ENCODE measurements at places on chromosomes 13 and 19. TPM values are rescaled to one million over a fixed set of nuclear protein-coding genes. Genes with fewer than 3 reads are reported as not detected.

- H3K36me3 ChIP-seq: no peaks in the 10 kb centered on the region
- H3K27me3 ChIP-seq: no peaks in the 10 kb centered on the region
- H3K4me3 ChIP-seq: no peak overlapping the region
- H3K4me1 ChIP-seq: peaks cover 18% of the 10 kb centered on the region
- H3K27ac ChIP-seq: no peak overlapping the region
- DNase-seq: no peak
Observed at GRCh38 chr19:48396824-48397176, 3.3 kb downstream of the GRIN2D start.

- H3K36me3 ChIP-seq: no peaks in the 10 kb centered on the region
- H3K27me3 ChIP-seq: no peaks in the 10 kb centered on the region
- peaks cover 6% of the 10 kb centered on the region for H3K4me1 ChIP-seq
- DNase-seq: no peak
- no peak overlapping the region for H3K27ac ChIP-seq
Observed at GRCh38 chr19:56670961-56671612, 470 bp downstream of the ZNF835 start.

DNA sequence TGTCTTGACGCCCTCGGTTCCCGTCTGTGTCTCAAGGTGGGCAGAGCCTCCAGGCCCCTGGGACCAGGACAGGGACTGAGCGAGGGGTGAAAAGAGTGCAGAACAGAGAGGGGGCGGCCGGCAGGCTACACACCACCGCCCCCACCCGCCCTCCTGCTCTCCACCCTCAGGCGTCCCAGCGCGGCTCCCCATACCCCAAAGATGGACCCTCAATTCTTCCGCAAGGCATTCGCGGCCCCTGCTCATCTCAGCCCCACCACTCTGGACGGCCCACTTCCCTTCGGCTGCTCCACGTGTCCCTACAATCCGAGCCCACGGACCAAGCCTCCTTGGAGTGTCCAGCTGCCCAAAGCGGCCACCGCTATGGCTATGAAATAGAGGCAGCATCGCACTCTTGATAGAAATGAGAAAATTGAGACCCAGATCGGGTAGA is 1.8 kb downstream of the KLF16 start:
- peak overlapping the region; percentile 44 for H3K27ac ChIP-seq
- no peak for DNase-seq
- H3K27me3 ChIP-seq: no peaks in the 10 kb centered on the region
- peak overlapping the region; percentile 64 for H3K4me3 ChIP-seq
- peaks cover 54% of the 10 kb centered on the region for H3K4me1 ChIP-seq

- no peaks in the 10 kb centered on the region for H3K4me1 ChIP-seq
- H3K27ac ChIP-seq: peak overlapping the region; percentile 11
- H3K4me3 ChIP-seq: no peak overlapping the region
- no peaks in the 10 kb centered on the region for H3K36me3 ChIP-seq
- DNase-seq: peak; percentile 62
Observed at GRCh38 chr13:48600374-48601364, 53.1 kb upstream of the CYSLTR2 start.

- H3K27ac ChIP-seq: no peak overlapping the region
- H3K4me3 ChIP-seq: no peak overlapping the region
- H3K36me3 ChIP-seq: no peaks in the 10 kb centered on the region
- no peaks in the 10 kb centered on the region for H3K27me3 ChIP-seq
Observed at GRCh38 chr13:101846701-101847100, 394.2 kb downstream of the ITGBL1 start.

GRCh38 chr19:40974633-40975037 is 16.4 kb upstream of the CYP2B6 start:
- H3K36me3 ChIP-seq: no peaks in the 10 kb centered on the region
- H3K4me1 ChIP-seq: no peaks in the 10 kb centered on the region
- no peak overlapping the region for H3K27ac ChIP-seq
- no peak overlapping the region for H3K4me3 ChIP-seq
- H3K27me3 ChIP-seq: no peaks in the 10 kb centered on the region

DNA sequence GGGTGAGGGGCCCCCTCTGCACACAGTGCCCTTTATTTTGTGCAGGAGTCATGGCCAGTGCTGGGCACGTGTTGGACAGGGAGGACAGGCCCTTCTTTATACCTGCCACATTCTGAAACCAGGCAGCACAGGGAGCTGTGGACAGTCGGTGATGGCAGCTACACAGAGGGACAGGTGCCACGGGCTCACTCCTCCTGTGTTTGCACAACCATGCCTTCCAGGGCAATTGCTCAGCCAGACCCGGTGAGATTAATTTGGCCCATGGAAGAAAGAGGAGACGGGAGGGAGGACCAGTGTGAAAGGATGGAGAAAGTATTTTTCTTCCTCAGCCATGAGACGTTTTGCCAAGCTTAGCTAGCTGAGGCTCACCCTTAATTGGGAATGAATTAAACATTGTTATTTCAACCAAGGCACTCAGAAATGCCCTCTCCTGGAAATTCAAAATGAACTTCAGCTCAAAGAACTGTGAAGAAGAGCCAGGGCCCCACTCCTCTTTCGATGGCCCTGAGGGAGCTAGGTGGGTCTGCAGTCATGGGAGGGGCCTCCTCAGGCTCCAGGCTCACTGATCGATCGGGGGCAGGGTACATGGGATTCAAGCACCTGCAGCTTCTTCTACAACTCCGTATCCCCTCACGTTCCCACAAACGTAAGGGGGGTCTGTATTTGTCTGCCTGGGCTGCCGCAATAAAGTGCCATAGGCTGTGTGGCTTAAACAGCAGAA is 41.2 kb downstream of the SHISA2 start:
- no peak overlapping the region for H3K27ac ChIP-seq
- H3K4me1 ChIP-seq: peaks cover 6% of the 10 kb centered on the region
- no peak overlapping the region for H3K4me3 ChIP-seq

GRCh38 chr13:72567566-72567965 is 159.9 kb downstream of the MZT1 start:
- no peak overlapping the region for H3K4me3 ChIP-seq
- H3K36me3 ChIP-seq: no peaks in the 10 kb centered on the region
- H3K4me1 ChIP-seq: peaks cover 3% of the 10 kb centered on the region
- no peak overlapping the region for H3K27ac ChIP-seq
- no peak for DNase-seq

DNA sequence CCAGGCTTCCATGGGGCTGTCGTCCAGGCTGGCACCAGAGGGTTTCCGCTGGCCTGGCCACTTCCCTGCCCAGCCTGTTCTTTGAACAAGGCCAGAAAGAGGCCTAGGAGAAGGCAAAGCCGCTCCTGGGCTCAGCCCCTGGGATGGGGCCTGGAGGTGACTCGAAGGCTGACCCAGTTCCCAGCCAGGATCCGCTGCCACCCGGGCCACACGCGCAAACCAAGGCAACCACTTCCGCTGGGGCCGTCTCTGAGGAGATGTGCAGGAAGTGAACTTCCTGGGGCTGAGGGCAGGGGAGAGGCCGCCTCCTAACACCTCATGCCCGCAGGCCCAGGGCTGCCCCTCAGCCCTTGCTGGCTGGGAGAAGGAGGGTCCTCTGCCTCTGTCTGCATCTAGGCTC is 15.2 kb downstream of the PLEKHF1 start:
- peak overlapping the region; percentile 45 for H3K27ac ChIP-seq
- no peaks in the 10 kb centered on the region for H3K36me3 ChIP-seq
- DNase-seq: no peak
- H3K4me3 ChIP-seq: no peak overlapping the region
- H3K4me1 ChIP-seq: peaks cover 73% of the 10 kb centered on the region
- no peaks in the 10 kb centered on the region for H3K27me3 ChIP-seq

DNA sequence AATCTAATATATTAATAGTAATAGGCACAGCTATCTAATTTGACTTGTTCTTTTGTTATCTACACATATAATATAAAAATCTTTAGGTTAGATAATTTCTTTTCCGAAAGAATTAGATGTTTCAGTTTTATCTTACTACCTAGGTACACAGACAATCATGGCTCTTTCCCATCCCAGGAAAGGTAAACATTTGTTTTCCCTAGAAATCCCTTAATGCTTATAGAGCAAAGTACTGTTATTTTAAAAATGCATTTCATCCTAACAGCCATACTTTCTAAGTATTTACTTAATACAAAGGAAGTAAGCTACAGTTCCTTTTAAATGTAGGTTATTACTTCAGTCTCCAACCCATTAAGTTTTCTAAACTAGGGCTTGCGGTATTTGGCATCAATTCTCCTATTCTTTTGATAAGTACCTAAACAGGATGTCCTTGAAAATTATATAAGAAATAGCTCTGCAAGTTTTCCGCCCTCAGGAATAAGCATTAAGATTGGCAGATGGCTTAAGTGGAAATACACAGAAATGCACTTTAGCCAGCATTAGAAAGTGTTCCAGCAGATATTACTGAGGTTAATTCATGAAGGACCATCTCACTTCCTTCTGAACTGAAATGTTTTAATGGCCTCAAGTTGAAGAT is 616.2 kb upstream of the SPRY2 start:
- H3K4me1 ChIP-seq: no peaks in the 10 kb centered on the region
- H3K27me3 ChIP-seq: no peaks in the 10 kb centered on the region
- no peaks in the 10 kb centered on the region for H3K36me3 ChIP-seq

GRCh38 chr13:95113601-95114000 is 187.7 kb downstream of the ABCC4 start:
- DNase-seq: no peak
- H3K4me1 ChIP-seq: no peaks in the 10 kb centered on the region
- H3K36me3 ChIP-seq: no peaks in the 10 kb centered on the region
- no peak overlapping the region for H3K27ac ChIP-seq

- no peaks in the 10 kb centered on the region for H3K4me1 ChIP-seq
- no peaks in the 10 kb centered on the region for H3K27me3 ChIP-seq
- no peak overlapping the region for H3K4me3 ChIP-seq
Observed at GRCh38 chr13:105083992-105084391, 1451.5 kb downstream of the EFNB2 start.

DNA sequence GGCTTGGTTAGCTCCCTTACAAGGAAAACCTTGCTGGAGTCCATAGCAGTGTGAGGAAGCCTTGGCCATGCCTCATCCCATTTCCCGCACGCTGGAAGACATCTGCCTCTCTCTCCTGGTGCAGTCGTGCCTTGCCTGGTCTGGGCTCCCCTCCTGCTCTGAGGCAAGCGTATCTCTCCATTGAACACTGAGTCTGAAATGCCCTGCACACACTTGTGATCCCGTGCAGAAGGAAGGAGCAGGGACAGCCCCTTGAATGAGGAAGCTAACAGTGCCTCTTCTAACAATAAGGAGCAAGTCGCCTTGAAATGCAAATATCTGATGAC is 407 bp upstream of the ZNF440 start:
- peak overlapping the region; percentile 86 for H3K27ac ChIP-seq
- H3K4me1 ChIP-seq: no peaks in the 10 kb centered on the region

DNA sequence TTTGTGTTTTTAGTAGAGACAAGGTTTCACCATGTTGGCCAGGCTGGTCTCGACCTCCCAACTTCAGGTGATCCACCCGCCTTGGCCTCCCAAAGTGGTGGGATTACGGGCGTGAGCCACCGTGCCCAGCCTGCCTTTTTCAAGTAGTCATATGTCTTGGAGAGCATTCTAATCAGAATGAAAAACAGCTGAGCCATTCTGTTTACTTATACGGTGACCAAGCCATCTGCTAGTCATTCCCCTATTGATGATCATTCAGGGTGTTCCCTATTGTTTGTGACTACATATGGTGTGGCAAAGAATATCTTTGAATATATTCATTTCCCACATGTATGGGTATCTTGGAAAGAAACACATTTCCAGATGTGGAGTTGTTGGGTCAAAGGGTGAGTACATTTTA is 17.2 kb downstream of the BLOC1S3 start:
- H3K27me3 ChIP-seq: no peaks in the 10 kb centered on the region
- H3K36me3 ChIP-seq: no peaks in the 10 kb centered on the region
- H3K27ac ChIP-seq: no peak overlapping the region
- H3K4me3 ChIP-seq: no peak overlapping the region
- H3K4me1 ChIP-seq: no peaks in the 10 kb centered on the region

DNA sequence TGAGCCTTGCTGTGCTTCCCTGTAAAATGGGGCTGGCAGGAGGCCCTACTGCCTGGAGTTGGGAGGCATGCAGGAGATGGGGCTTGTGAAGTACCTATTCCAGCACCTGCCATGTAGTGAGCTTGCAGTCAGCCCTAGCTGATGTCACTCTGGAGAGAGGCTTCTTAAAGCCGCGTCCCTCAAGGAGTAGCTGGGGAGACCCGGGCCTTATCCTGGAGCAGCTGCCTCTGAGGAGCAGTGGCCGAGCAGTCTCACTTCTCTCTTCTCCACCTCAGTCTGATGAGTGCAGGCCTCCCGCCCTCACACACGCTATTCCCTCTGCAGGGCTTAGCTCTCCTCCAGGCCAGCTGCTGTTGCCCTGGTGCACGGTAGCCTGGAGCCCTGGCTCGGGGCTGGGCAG is 18.0 kb downstream of the CLASRP start:
- no peak overlapping the region for H3K27ac ChIP-seq
- no peaks in the 10 kb centered on the region for H3K4me1 ChIP-seq
- no peaks in the 10 kb centered on the region for H3K27me3 ChIP-seq
- no peak overlapping the region for H3K4me3 ChIP-seq
- no peak for DNase-seq
- H3K36me3 ChIP-seq: no peaks in the 10 kb centered on the region

GRCh38 chr19:37655301-37655688 is at the start of gene ZFP30:
TSS of gene ZFP30 (minus strand) at chr19:37655465. CDS start at chr19:37647822, 7,643 bp downstream.
- peak; percentile 94 for DNase-seq
- no peaks in the 10 kb centered on the region for H3K36me3 ChIP-seq
- peak within 1 kb of the TSS; percentile 96 for H3K27ac ChIP-seq
- H3K4me1 ChIP-seq: peaks cover 9% of the 10 kb centered on the region

DNA sequence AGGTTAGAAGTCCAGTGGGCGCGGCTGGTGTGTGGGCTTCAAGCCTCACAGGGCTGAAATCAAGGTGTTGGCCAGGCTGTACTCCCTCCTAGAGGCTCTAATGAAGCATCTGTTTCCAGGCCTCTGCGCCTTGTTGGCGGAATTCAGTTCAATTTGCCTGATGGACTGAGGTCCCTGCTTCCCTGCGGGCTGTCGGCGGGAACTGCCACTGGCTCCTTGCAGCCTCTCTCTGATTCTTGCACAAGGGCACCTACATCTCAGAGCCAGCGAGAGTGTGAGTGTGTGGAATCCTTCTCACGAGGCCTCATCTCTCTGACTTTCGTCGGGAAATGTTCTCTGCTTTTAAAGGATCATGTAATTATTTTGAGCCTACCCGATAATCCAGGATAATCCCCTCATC is 128.6 kb downstream of the DLEU7 start:
- DNase-seq: no peak
- H3K4me1 ChIP-seq: peaks cover 12% of the 10 kb centered on the region
- H3K27me3 ChIP-seq: no peaks in the 10 kb centered on the region
- no peaks in the 10 kb centered on the region for H3K36me3 ChIP-seq

DNA sequence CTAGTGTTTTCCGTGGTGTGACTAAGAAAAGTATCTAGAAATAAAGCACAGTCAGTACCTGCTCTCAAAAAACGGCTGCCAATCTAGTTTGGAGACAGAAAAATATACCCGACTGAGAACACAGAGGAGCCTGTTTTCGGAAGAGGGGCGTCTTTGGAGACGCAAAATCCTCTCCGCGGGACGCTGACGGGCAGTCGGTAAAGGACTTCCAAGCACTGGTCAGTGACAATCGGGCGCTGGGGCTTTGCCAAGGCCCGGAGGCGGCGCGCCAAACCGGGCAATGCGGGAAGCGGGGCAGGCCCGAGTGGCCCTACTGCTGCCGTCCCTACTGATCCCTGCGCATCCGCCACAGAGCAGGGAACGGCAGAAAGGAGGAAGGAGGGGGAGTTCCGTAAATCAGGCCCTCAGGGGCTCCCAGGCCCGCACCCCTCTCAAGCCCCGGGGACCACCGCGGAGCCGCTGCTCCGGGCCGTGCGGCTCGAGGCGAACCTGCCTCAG is 588 bp upstream of the DPY19L3 start:
- H3K27me3 ChIP-seq: no peaks in the 10 kb centered on the region
- no peaks in the 10 kb centered on the region for H3K36me3 ChIP-seq
- peak overlapping the region; percentile 97 for H3K27ac ChIP-seq
- peak; percentile 62 for DNase-seq

FSD1 gene
- total RNA-seq: 24.9 TPM

PCP2 gene
- 130 TPM for total RNA-seq

SIGLEC8 gene
- 0.31 TPM for total RNA-seq

PDX1 gene
- total RNA-seq: 0.24 TPM

All from testis (tissue), 5 donors.